ENCODE measurements at places on chromosomes 3 and 15. TPM values are rescaled to one million over a fixed set of nuclear protein-coding genes. Genes with fewer than 3 reads are reported as not detected.

DNA sequence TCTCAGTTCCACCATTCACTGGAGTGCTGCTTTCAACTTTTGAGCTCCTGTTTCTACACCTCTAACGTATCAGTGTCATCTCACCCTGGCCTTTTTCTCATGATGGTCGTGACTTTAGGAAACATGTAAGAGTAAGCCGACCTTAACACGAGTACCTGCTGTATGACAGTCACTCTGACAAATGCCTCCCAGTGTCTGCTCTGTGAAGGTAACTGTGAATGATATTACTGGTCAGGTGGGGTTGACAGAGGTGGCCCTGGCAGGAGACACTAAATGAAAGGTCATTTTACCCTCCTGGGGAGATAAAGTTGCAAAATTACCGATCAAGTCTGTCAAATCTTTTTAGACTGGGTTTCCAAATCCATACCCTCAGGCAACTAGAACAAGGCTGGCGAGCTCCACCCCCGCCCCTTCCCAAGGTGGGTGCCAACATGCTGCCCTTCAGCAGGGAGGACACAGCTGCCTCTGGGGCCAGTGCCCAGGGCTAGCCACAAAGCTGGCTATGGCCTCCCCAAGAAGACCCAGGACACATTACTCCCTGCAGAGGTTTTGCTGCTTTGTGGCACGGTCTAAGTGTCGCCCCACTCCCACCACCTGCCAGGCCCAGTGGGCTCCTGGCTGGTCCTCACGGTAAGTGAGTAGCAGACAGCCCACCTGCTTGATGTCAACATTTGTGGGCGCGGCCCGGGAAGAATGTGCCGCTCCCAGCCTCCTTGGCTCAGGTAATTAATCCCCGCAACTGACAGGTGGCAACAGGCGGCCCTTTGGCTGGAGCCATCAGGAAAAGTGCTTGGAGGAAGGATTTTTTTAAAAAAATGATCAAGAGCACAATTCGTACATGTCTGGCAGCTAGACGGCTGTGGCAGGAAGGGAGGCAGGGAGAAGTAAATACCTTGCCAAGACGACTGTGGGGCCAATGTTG lies 211.8 kb downstream of the TP63 start:
- no peak for DNase-seq
- H3K4me3 ChIP-seq = no peak overlapping the region
- no peaks in the 10 kb centered on the region for H3K4me1 ChIP-seq
- no peak overlapping the region for H3K27ac ChIP-seq
- H3K36me3 ChIP-seq = no peaks in the 10 kb centered on the region
- H3K27me3 ChIP-seq = no peaks in the 10 kb centered on the region

GRCh38 chr15:60914360-60914759 lies 314.7 kb downstream of the RORA start:
- no peak overlapping the region for H3K27ac ChIP-seq
- peaks cover 15% of the 10 kb centered on the region for H3K4me1 ChIP-seq
- no peak overlapping the region for H3K4me3 ChIP-seq
- H3K27me3 ChIP-seq = peaks cover 11% of the 10 kb centered on the region

GRCh38 chr15:40010686-40011085 lies 28.3 kb downstream of the SRP14 start:
- H3K27me3 ChIP-seq = no peaks in the 10 kb centered on the region
- H3K27ac ChIP-seq = no peak overlapping the region
- no peaks in the 10 kb centered on the region for H3K4me1 ChIP-seq

DNA sequence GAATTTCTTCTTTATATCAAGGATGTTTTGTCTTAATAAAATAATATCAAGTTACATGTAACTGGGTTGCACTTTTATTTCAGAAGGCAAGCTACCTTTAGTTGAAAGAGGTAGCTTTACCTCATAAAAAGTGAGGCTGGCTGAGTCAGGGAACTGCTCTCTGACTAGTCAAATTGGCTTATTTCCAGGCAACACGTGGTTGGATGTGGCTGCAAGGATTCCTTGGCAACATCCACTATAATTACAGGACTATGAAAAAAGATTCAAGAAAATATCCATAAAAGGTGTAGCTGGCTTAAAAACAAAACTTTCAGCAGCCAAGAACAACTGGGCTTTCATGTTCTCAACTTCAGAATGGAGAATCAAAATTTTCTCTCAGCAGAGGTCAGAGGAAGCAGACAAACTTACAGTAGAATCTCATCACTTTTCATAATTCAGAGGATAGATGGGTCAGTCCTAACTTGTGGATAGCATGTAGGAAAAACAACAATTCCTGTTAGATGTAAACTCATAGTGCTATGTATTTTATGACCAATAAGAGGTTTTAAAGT lies 779.1 kb downstream of the MECOM start:
- DNase-seq = no peak
- no peak overlapping the region for H3K4me3 ChIP-seq
- no peak overlapping the region for H3K27ac ChIP-seq
- H3K4me1 ChIP-seq = no peaks in the 10 kb centered on the region

- H3K27ac ChIP-seq = no peak overlapping the region
- peak overlapping the region; percentile 65 for H3K4me3 ChIP-seq
- no peaks in the 10 kb centered on the region for H3K27me3 ChIP-seq
- H3K4me1 ChIP-seq = peaks cover 33% of the 10 kb centered on the region
- DNase-seq = no peak
- H3K36me3 ChIP-seq = peaks cover 14% of the 10 kb centered on the region
Measured at GRCh38 chr15:99253381-99254090, 2.3 kb downstream of the LRRC28 start.

- H3K4me1 ChIP-seq = peaks cover 11% of the 10 kb centered on the region
- DNase-seq = peak; percentile 59
- no peaks in the 10 kb centered on the region for H3K27me3 ChIP-seq
- peak overlapping the region; percentile 42 for H3K27ac ChIP-seq
- no peaks in the 10 kb centered on the region for H3K36me3 ChIP-seq
Measured at GRCh38 chr15:65638681-65639089, 16.9 kb downstream of the SLC24A1 start.

DNA sequence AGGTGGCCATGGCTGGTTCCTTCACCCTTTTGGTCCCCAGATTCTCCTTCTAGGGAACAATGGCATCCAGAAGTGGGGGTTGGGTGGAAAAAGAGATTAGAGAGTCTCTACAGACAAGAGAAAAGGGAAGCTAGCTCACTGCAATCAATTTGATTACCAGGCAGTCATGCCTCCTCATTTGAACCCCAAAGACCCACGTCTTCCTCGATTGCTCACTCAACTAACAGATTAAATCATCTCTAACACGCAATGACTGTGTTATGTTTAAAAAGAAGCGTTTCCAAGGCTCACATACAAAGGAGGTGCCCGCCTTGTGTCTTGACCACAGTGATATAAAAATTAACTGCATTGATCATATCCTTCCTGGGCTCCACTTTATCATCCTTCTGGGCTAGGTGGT lies 57.6 kb downstream of the BHLHE40 start:
- H3K4me3 ChIP-seq = no peak overlapping the region
- DNase-seq = no peak
- no peaks in the 10 kb centered on the region for H3K36me3 ChIP-seq
- peaks cover 35% of the 10 kb centered on the region for H3K4me1 ChIP-seq
- no peak overlapping the region for H3K27ac ChIP-seq

DNA sequence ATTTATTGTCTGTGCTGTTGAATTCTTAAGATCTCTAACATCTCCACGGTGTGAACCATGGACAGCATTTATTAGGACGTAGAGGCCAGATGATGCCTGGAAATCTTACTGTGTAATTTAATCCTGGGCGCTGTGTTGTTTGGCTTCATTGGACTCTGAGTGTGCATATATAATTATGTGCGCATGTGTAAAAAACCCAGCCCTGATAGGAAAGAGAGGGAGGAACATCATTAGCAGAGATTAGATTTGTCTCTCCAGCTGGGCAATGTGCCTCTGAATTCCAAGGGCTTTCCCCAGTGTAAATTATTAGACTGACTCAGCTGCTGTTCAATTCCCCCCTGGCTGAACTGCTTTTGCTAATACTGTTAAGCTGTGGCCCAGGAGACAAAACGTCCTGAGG lies 39.6 kb downstream of the MAP3K13 start:
- H3K36me3 ChIP-seq = no peaks in the 10 kb centered on the region
- H3K27ac ChIP-seq = no peak overlapping the region
- no peaks in the 10 kb centered on the region for H3K4me1 ChIP-seq
- H3K27me3 ChIP-seq = no peaks in the 10 kb centered on the region
- no peak overlapping the region for H3K4me3 ChIP-seq

- peaks cover under 1% of the 10 kb centered on the region for H3K4me1 ChIP-seq
- H3K4me3 ChIP-seq = no peak overlapping the region
- no peaks in the 10 kb centered on the region for H3K36me3 ChIP-seq
- DNase-seq = no peak
Measured at GRCh38 chr3:72970942-72971341, 25.7 kb upstream of the PPP4R2 start.

- H3K4me1 ChIP-seq = no peaks in the 10 kb centered on the region
- no peak overlapping the region for H3K27ac ChIP-seq
- no peaks in the 10 kb centered on the region for H3K27me3 ChIP-seq
- H3K36me3 ChIP-seq = peaks cover 10% of the 10 kb centered on the region
- no peak for DNase-seq
- no peak overlapping the region for H3K4me3 ChIP-seq
Measured at GRCh38 chr3:38085311-38085942, 46.4 kb downstream of the DLEC1 start.

- peak overlapping the region; percentile 11 for H3K27ac ChIP-seq
- no peak overlapping the region for H3K4me3 ChIP-seq
- peaks cover 26% of the 10 kb centered on the region for H3K27me3 ChIP-seq
- DNase-seq = no peak
- no peaks in the 10 kb centered on the region for H3K36me3 ChIP-seq
- H3K4me1 ChIP-seq = no peaks in the 10 kb centered on the region
Measured at GRCh38 chr15:31523027-31523654, 196.5 kb downstream of the KLF13 start.

DNA sequence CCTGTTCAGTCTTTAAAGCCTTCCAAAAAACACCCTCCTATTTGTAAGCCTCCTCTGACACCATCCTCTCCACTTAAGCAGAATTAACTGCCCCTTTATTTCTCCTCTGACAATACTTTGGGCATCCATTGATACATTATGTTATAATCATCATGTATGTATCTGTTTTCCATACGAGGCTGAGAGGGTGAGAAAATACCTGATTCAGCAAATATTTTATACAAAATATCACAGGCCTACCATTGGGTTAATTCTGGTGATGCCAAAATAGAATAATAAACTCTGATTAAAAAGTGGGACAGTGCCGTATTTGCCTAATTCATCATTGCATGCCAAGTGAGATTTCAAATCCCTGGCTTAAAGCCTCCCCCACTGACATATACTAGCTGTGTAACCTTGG lies 118.2 kb upstream of the ADAMTS9 start:
- H3K36me3 ChIP-seq = no peaks in the 10 kb centered on the region
- no peaks in the 10 kb centered on the region for H3K27me3 ChIP-seq

GRCh38 chr3:153967260-153967659 lies 153.9 kb upstream of the ARHGEF26 start:
- H3K4me3 ChIP-seq = no peak overlapping the region
- no peaks in the 10 kb centered on the region for H3K36me3 ChIP-seq
- H3K4me1 ChIP-seq = no peaks in the 10 kb centered on the region
- no peak for DNase-seq
- H3K27ac ChIP-seq = no peak overlapping the region
- no peaks in the 10 kb centered on the region for H3K27me3 ChIP-seq

DNA sequence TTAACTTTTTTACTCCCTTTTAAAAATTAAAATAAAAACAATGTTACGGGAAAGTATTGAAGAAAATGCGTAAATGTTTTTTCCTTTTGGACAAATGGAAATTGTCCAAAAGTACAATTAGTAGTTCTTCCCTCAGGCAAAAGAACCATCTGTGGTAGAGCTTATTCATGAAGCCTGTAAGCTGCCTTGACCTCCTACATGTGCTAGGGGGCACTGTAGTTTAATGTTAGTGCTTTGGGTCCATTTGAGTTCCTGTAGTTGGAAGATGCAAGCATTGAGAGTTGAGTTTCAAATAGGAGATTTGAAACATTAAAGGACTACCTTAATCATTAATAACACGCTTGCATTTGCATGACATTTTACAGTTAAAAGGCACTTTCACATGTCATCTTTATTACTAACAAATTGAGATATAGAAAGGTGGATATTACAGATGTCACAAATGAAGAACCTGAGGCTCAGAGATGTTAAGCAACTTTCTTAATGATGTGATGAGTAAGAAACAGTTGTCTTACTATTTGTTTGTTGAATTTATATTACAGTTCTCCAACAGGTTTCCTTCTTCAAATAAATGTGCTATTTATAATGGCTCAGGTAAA lies 1.8 kb upstream of the ZNF385D start:
- H3K27me3 ChIP-seq = peaks cover 15% of the 10 kb centered on the region
- no peak for DNase-seq
- H3K4me3 ChIP-seq = no peak overlapping the region
- H3K27ac ChIP-seq = no peak overlapping the region

- DNase-seq = no peak
- H3K4me3 ChIP-seq = no peak overlapping the region
- no peaks in the 10 kb centered on the region for H3K36me3 ChIP-seq
- no peaks in the 10 kb centered on the region for H3K27me3 ChIP-seq
- peak overlapping the region; percentile 58 for H3K27ac ChIP-seq
- no peaks in the 10 kb centered on the region for H3K4me1 ChIP-seq
Measured at GRCh38 chr3:30810625-30811024, 83.8 kb downstream of the GADL1 start.

- no peak for DNase-seq
- no peak overlapping the region for H3K4me3 ChIP-seq
- no peaks in the 10 kb centered on the region for H3K4me1 ChIP-seq
- H3K27ac ChIP-seq = no peak overlapping the region
Measured at GRCh38 chr15:83890587-83890986, 236.7 kb downstream of the ADAMTSL3 start.

DNA sequence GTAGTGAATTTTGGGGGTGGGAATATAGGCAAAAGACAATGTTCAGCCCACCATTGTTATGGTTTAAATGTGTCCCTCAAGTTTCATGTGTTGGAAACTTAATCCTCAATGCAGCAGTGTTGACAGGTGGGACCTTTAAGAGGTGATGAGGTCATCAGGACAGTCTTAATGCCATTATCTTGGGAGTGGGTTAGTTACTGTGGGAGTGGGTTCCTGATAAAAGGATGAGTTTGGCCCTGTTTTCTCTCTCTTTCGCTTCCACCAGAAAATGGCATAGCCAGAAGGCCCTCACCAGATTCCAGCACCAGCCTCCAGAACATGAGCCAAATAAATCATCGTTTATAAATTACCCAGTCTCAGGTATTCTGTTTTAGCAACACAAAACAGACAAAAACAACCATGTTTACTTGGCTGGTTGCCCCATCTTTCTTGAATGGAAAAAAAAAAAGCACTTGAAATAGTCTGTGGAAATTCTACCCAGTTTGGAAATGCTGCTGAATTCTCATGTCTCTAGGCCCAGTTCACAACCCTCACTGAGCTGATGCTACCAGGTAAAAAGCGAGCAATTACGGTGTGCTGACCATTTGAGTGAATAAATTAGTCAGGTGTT lies 31.0 kb upstream of the MFSD1 start:
- H3K36me3 ChIP-seq = no peaks in the 10 kb centered on the region
- no peak overlapping the region for H3K4me3 ChIP-seq
- no peak for DNase-seq
- no peaks in the 10 kb centered on the region for H3K4me1 ChIP-seq
- H3K27me3 ChIP-seq = peaks cover 8% of the 10 kb centered on the region

Gene SYNM
- not detected for polyA plus RNA-seq

Gene SLC28A1
- polyA plus RNA-seq = not detected

Gene GJD2
- not detected for polyA plus RNA-seq

Gene CCR2
- polyA plus RNA-seq = 0.42 TPM

Gene ADAMTSL3
- not detected for polyA plus RNA-seq
